Neural progenitor cell (in vitro differentiated cells): ENCODE measurements at places on chromosomes 1 and 21. TPM values are rescaled to one million over a fixed set of nuclear protein-coding genes. Genes with fewer than 3 reads are reported as not detected.

The NCAM2 gene
- total RNA-seq: 0.40 and 0.84 TPM in 2 replicates

The MFSD2A gene
- total RNA-seq: 0.90 and 1.4 TPM in 2 replicates

The ADGRL2 gene
- 201 and 270 TPM in 2 replicates for total RNA-seq

The FALEC gene
- total RNA-seq: 0.96 TPM in 1 of 2 replicates, not detected in the other

The ST6GALNAC3 gene
- total RNA-seq: 13.4 and 23.6 TPM in 2 replicates

The PPP1R8 gene
- 61.2 and 66.3 TPM in 2 replicates for total RNA-seq

The TAS1R1 gene
- total RNA-seq: not detected in 2 replicates

The TDRD10 gene
- total RNA-seq: not detected in 2 replicates

The SYNC gene
- not detected in 2 replicates for total RNA-seq

The S100A12 gene
- total RNA-seq: not detected in 2 replicates

The HES2 gene
- 0.04 and 0.22 TPM in 2 replicates for total RNA-seq

The SPRR2B gene
- total RNA-seq: not detected in 2 replicates

The FCGR1A gene
- not detected in 2 replicates for total RNA-seq

The SLC25A34 gene
- 0.34 and 2.2 TPM in 2 replicates for total RNA-seq

The FMO1 gene
- 0.12 TPM in 1 of 2 replicates, not detected in the other for total RNA-seq

The HMGCS2 gene
- not detected in 2 replicates for total RNA-seq

The VANGL1 gene
- total RNA-seq: 8.0 and 8.5 TPM in 2 replicates

The TAL1 gene
- not detected in 2 replicates for total RNA-seq

The HNRNPU gene
- 543 and 856 TPM in 2 replicates for total RNA-seq

The SLAMF6 gene
- total RNA-seq: not detected in 2 replicates

The ORC1 gene
- total RNA-seq: 42.4 and 47.4 TPM in 2 replicates

The LRP8 gene
- total RNA-seq: 15.6 and 25.7 TPM in 2 replicates

The AJAP1 gene
- 0.19 and 0.21 TPM in 2 replicates for total RNA-seq

The KCNE1 gene
- not detected in 2 replicates for total RNA-seq

The SCNM1 gene
- 22.0 and 25.3 TPM in 2 replicates for total RNA-seq

The CLDN17 gene
- total RNA-seq: not detected in 2 replicates

The TFB2M gene
- 16.4 and 21.1 TPM in 2 replicates for total RNA-seq

The PCP4L1 gene
- 0.46 and 0.69 TPM in 2 replicates for total RNA-seq

The PTCH2 gene
- 0.09 TPM in 1 of 2 replicates, not detected in the other for total RNA-seq

The OR10Z1 gene
- total RNA-seq: not detected in 2 replicates

The ACKR1 gene
- total RNA-seq: 0.74 TPM in 1 of 2 replicates, not detected in the other

The SLC30A1 gene
- 4.8 and 7.1 TPM in 2 replicates for total RNA-seq

The TMEM183A gene
- total RNA-seq: 92.4 and 111 TPM in 2 replicates

The ZNF281 gene
- 42.6 and 47.1 TPM in 2 replicates for total RNA-seq

The LINGO4 gene
- total RNA-seq: not detected in 2 replicates

The IL20 gene
- total RNA-seq: not detected in 2 replicates

The DSCAM gene
- total RNA-seq: 0.03 TPM in 1 of 2 replicates, not detected in the other

The SNX7 gene
- total RNA-seq: 33.9 and 46.7 TPM in 2 replicates

The COL8A2 gene
- total RNA-seq: 0.06 TPM in 1 of 2 replicates, not detected in the other

The PRAMEF12 gene
- not detected in 2 replicates for total RNA-seq

The S100A3 gene
- not detected in 2 replicates for total RNA-seq

The PPFIA4 gene
- 21.5 and 23.5 TPM in 2 replicates for total RNA-seq

The PLA2G2A gene
- not detected in 2 replicates for total RNA-seq

The CYP2J2 gene
- 0.07 and 0.19 TPM in 2 replicates for total RNA-seq

The GNAT2 gene
- 0.25 TPM in 1 of 2 replicates, not detected in the other for total RNA-seq

The ADAMTS5 gene
- under 0.01 TPM in 1 of 2 replicates, not detected in the other for total RNA-seq

The CD34 gene
- 0.12 and 0.43 TPM in 2 replicates for total RNA-seq

The C1orf167 gene
- total RNA-seq: 0.22 TPM in 1 of 2 replicates, not detected in the other

The C1QB gene
- not detected in 2 replicates for total RNA-seq
